ENCODE measurements at places on chromosomes 7 and 10.

GRCh38 chr7:124387056-124387455 lies 354.2 kb upstream of the TMEM229A start:
- DNase-seq = no peak

DNA sequence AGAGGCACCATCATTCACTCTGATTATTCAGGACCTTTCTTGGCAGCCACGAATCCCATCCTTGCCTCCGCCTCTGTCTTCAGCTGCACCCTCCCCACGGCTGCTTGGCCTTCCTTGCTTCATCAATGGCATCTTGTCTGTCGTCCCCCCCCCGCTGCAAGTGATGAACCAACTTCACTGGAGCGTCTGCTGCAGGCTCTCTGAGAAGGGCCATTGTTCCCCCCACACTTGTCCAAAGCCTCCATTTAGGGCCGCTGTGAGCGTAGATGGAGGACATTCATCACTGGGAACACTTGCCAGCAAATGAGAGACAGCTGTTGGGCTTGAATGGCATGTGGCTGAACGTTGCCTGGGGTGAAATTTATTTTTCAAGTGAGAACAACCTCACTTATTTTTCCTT lies 20.1 kb downstream of the AFAP1L2 start:
- DNase-seq = no peak

DNA sequence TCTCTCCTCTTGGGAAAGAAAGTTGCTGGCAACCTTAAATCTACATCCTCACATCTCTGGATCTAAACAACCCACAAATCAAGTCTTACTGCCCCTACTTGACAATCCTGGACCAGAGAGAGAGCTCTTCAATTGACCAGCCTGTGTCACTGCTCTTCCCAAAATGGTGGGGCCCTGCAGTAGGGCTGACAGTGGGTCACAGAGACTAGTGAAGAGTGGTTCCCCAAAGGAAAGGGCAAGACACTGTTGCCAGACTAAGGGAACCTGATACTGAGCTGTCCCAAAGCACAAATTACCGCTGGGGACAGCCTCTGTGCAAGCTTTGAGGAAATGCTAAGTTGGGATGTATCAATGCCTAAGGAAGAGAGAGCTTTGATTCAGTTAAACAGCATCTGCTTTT lies 4.5 kb upstream of the GPRIN2 start:
- DNase-seq = no peak

GRCh38 chr7:16916105-16916639 lies 34.4 kb upstream of the AGR3 start:
- no peak for DNase-seq

DNA sequence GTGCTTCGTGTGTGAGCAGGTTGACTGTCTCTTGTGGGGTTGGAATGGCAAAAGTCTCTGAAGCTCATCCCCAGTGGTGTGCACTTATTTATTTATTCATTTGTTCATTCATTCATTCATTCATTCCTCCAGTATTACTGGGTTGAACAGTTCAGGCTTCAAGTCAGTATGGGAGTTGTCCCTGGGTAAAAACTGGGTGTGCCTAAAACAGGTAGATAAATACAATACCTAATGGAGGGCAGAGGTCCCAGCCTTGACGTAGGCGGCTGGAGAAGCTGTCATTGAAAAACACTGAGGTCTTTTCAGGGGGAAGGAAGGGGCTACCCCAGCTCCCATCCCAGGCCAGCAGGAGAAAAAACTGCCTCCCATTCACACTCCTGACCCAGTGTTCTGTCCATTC lies 11.0 kb downstream of the CASP7 start:
- no peak for DNase-seq
